ENCODE measurements at places on chromosomes 5 and 9.
A peak's percentile ranks its signal among the peaks of the same experiment; 100 is the strongest.

- DNase-seq, result no peak
Measured at GRCh38 chr5:67425514-67425913, 228.9 kb upstream of the CD180 start.

GRCh38 chr5:19903611-19904010 is 84.4 kb downstream of the CDH18 start:
- DNase-seq, result no peak

GRCh38 chr9:137286975-137287383 is 9.5 kb downstream of the TOR4A start:
- no peak for DNase-seq

DNA sequence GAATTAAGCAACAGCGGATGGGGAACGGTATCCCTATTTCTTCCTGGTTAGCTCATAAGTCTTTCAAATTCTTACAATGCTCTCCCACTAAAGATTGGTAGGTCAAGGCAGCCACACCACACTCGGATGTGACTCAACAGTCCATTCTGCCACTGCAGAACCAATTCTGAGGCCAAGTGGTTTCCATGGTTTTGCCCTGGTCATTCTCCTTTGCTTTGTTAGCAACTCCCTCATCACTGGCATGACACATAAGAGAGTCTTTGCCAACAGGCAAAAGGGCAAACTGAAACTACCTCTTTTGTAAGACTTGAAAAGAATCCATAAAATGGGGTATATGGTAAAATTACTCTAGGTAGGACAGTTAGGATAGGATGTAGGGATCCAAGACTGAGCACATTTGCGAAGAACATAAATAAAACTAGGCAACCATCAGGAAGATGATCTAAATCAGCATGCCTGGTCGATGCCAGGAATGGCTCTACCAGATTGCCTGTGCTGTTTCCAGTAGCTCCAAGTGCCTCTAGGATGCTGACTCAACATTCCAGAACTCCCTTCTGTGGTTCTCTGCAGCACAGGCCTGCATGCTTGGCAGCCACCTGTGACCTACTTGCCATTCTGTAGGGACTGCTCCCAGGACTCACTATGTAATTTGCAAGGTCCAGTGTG is 105.4 kb downstream of the DCP2 start:
- no peak for DNase-seq

GRCh38 chr9:137797206-137798120 is 80.1 kb upstream of the CACNA1B start:
- no peak for DNase-seq

DNA sequence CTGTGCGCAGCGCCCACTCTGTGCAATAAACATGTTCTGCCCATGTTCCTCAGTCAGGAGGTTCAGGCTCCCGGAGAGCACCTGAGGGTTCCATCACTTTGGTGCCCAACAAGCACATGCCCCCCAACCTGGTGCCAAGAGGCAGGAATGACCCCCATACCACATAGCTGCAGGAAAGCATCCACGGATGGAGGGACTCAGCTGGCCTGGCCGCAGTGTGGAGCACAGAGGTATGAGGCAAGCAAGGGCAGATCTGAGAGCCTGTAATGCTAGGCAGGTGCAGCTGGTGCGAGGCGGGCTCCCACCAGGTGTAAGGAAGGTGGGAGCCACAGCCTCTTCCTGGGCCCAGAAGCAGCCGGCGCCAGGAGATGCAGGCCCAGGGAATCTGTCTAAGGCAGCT is 4.3 kb upstream of the MRNIP start:
- DNase-seq, result no peak

DNA sequence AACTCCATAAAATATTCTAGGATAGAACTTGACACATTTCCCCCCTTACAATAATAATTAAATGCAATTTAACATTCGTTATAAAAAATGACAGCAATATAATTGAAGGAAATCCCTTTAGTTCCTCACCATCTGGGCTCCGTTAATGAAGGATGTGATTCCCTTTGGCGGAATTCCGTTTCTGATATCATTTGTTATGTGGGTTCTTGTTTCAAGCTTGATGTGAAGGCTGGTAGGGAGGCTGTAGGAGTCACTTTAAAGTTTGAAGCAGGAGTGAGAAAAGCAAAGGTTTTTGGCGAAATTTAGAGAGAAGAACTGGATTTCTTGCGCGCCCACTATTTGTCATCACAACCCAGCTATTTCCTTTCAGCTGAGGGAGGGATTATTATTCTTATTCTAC is 4.0 kb downstream of the RGS7BP start:
- DNase-seq, result no peak

GRCh38 chr9:99967457-99967856 is 61.0 kb downstream of the STX17 start:
- no peak for DNase-seq

GRCh38 chr5:137105351-137106035 is 393.6 kb downstream of the SPOCK1 start:
- DNase-seq, result no peak

GRCh38 chr5:41924872-41925554 is at the start of gene FBXO4:
TSS of gene FBXO4 (plus strand) at chr5:41925281. CDS start at chr5:41925310, 29 bp downstream.
- peak; percentile 87 for DNase-seq

- no peak for DNase-seq
Measured at GRCh38 chr5:66744040-66744439, 147.8 kb downstream of the MAST4 start.

DNA sequence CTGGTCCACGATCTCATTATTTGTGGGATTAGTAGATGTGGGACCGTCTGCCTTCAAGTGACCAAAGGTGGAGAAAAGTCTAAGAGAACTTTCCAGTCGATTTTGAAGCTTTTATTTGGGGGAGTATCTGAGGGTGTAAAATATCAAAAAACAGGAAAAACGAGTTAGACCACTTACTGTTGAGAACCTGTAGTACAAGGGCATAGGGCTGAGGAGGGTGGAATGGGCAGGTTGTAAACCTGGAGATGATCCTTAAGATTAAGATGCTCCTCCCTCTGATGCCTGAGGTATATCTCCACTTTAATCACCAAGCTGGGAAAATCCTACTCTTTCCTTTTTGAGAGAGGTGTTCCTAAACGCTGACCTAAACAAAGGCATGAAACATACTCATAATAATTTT is 32.0 kb upstream of the GTF2H2C start:
- no peak for DNase-seq

DNA sequence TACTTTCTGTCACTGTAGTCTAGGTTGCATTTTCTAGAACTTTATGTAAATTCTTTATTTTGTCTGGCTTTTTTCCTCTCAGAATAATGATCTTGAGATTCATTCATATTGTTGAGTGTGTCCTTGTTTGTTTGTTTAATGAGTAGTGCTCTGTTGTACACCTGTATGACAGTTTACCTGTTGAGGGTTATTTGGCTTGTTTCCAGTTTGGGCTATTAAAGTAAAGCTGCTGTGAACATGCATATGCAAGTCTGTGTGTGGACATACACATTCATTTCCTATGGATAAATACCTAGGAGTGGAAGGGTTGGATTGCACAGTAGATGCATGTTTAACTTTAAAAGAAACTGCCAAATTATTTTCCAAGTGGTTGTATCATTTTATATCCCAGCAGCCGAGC is 30.4 kb downstream of the MVB12B start:
- DNase-seq, result no peak

DNA sequence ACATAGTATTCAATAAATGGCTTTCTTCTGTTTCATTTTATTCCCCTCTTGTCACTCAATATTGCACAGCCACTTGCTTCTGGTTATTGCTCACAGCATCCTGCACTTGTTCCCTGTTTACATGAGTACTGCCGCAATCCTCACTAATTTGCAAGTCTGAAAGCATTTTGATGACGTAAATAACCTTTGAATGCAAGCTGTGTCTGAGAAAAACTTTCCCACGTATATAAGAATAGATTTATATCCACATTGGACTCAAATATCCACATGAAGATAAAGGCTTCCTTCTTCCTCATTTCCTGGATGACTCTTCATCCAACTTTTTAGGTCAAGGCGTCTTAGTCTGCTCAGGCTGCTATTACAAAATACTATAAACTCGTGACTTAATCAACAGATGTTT is 88.2 kb upstream of the DAP start:
- DNase-seq, result no peak

DNA sequence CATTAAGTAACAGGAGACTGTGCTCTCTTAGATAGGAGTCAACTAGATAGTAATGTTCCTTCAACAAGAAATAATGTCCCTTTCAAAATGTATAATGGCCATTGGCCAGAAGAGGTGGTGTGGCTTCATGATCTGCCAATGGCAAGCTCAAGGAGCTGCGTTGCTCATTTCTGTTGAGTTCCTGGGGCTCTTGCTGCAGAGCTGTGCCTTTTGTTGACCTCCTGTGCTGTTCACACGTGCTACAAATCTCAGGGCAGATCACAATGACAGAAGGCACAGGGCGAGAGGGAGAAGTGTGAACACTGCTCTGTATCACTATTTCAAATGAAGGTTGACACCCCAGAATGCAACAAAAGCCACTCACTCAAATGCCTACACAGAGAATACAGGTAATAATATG is 16.0 kb upstream of the TBC1D2 start:
- DNase-seq, result no peak

- DNase-seq, result no peak
Measured at GRCh38 chr5:119833176-119833575, 203.8 kb downstream of the FAM170A start.

DNA sequence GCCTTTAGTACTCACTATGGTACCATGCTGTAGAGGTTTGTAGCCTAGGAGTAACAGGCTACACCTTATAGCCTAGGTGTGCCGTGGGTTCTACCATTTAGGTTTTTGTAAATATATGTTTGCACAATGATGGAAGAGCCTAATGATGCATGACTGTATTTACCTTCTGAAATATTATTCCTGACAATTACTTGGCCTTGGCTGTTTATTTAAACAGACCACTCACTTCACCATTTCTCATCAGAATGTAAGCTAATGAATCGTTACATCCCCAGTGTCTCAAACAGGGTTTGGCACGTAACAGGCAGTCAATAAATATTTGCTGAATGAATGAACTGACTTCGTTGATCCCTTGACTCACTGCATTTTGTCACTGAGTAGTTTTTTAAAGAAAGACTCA is 93.1 kb downstream of the MED27 start:
- no peak for DNase-seq

DNA sequence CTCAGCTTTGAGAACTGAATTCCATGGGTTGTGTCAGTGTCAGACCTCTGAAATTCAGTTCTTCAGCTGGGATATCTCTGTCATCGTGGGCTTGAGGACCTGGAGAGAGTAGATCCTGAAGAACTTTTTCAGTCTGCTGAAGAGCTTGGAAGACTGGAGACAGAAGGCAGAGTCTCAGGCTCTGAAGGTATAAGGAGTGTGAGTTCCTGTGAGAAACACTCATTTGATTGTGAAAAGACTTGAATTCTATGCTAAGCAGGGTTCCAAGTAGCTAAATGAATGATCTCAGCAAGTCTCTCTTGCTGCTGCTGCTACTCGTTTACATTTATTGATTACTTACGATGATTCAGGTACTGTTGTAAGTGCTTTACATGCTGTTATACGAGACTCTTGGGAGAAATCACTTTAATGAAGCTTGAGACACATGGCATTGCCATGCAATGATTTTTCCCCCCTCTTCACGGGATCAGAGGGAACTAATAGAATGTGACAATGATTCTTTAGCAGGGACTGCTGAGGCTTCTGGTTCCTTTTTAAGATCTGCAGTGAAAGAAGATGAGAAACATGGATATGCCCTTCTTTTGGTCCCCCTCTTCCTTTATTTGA is 63.8 kb downstream of the PTTG1 start:
- DNase-seq, result no peak

GRCh38 chr5:135372654-135373381 is 26.2 kb downstream of the MACROH2A1 start:
- DNase-seq, result no peak

- DNase-seq, result no peak
Measured at GRCh38 chr5:179836225-179837019, 15.7 kb downstream of the SQSTM1 start.

- DNase-seq, result no peak
Measured at GRCh38 chr5:68172314-68172713, 43.2 kb upstream of the PIK3R1 start.

DNA sequence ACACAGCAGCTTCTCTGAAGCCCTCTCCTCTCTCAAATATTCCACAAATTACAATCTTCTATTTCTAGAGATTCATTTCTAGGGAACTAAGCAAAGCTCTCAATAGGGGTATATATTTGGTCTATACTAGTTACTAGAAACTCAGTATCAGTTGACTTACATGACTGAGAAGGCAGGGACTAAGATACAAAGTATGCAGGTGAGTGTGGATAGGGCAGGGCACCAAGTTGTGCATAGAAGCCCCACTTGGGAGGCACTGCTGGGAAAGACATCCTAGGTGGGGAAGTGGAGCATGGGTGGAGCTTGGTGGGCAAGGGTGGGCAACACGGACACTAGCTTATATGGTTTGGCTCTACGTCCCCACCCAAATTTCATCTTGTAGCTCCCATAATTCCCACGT is 148.1 kb upstream of the RASA1 start:
- DNase-seq, result no peak

GRCh38 chr9:14356351-14357265 is 42.7 kb upstream of the NFIB start:
- DNase-seq, result no peak

Measured in activated CD4-positive, CD25-positive, alpha-beta regulatory T cell treated with anti-CD3 and anti-CD28 coated beads, Interleukin-2, amount 50 U/mL, for 72 hours (primary cell).